Activated T-helper 1 cell treated with anti-CD3 and anti-CD28 coated beads, Interleukin-12 subunit alpha, Interleukin-12 subunit beta, Interleukin-2, Interleukin-4 antibody, amounts not matched to agents 30 ng/mL and 10 ng/mL and 1 ng/mL, durations not matched to agents 14 hours and 24 hours and 36 hours (primary cell): ENCODE measurements at places on chromosomes 5 and 9. TPM values are rescaled to one million over a fixed set of nuclear protein-coding genes. Genes with fewer than 3 reads are reported as not detected.

GRCh38 chr5:135324897-135325650 is 74.0 kb downstream of the MACROH2A1 start:
- peaks cover 5% of the 10 kb centered on the region for H3K36me3 ChIP-seq
- H3K27ac ChIP-seq, result peak overlapping the region; percentile 62
- H3K4me1 ChIP-seq, result peaks cover 9% of the 10 kb centered on the region

Gene SPINK1
- not detected in 2 replicates for total RNA-seq

DNA sequence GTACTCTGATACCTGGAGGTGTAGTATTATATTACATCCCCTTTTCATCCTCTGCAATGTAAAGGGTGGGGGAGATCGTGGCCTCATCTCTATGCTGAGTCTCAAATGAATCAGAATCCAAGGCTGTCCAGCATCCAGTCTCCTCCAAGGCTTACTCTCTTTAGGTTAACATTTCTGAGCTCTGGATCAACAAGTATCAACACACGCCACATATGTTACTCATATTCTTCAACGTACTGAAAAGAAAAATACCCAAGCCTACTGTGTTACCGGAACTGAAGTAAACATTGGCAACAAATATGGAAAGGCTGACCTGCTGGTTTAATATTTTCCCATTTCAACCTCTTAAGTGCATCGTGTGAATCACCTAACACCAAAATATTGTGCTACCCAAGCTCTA is 241.8 kb downstream of the GAS1 start:
- no peaks in the 10 kb centered on the region for H3K27me3 ChIP-seq
- no peak overlapping the region for H3K27ac ChIP-seq
- H3K4me1 ChIP-seq, result no peaks in the 10 kb centered on the region
- H3K36me3 ChIP-seq, result no peaks in the 10 kb centered on the region
- H3K4me3 ChIP-seq, result no peak overlapping the region

GRCh38 chr9:93288891-93289883 is 105.2 kb downstream of the WNK2 start:
- H3K4me3 ChIP-seq, result no peak overlapping the region
- H3K27me3 ChIP-seq, result no peaks in the 10 kb centered on the region
- no peaks in the 10 kb centered on the region for H3K4me1 ChIP-seq
- H3K36me3 ChIP-seq, result no peaks in the 10 kb centered on the region
- DNase-seq, result no peak

Gene JAKMIP2
- total RNA-seq, result 1.1 TPM in 2 replicates

DNA sequence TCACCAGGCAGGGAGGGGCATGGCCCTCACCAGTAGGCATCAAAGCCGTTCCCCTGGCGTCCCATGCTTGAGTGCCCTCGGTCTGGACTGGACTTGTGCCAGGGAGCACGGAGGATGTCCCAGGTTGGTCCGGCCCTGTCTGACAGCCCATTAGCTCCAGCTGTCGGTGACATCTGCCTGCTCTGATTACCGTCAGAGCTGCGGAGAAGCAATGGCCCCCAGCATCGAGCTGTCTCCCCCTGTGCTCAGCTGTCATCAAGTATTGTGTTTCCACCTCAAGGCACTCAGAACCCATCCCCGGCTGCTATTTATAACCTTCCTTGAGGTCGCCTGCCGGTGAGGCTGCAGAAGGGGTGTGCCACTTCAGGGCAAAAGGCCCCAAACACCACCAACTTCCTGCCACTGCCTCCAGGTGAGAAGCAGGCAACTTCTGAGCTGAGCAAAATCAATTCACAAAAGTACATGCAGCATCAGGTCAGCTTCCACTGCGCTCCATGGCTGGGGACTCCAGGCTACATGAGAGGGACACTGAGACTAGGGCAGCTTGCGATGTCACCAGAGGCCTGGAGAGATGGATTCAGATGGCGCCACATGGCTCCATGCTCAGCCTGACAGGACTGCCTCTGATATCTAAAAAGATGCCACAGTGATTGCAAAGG is 142.7 kb downstream of the C5orf15 start:
- H3K27ac ChIP-seq, result no peak overlapping the region
- no peak for DNase-seq
- H3K4me3 ChIP-seq, result no peak overlapping the region
- no peaks in the 10 kb centered on the region for H3K36me3 ChIP-seq
- peaks cover 3% of the 10 kb centered on the region for H3K27me3 ChIP-seq
- peaks cover 25% of the 10 kb centered on the region for H3K4me1 ChIP-seq

DNA sequence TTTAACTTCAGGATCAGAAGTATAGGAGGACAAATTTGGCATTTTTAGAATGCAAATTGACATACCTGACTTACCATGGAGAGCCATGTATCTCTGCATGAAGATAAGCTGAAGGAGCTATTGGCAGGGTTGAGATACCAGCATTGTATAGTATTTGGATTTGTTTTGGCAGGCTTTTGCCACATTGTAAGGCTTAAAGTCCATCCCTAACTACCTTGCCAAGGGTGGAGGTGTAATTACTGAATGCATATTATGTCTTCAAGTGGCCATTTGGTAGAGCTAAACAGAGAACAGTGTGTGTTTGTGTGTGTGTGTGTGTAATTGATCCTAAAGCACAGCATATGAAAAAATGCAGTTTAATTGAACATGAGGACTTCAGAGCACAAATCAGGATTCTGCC is 324.7 kb downstream of the FAM170A start:
- H3K4me1 ChIP-seq, result no peaks in the 10 kb centered on the region
- H3K4me3 ChIP-seq, result no peak overlapping the region
- H3K27me3 ChIP-seq, result no peaks in the 10 kb centered on the region
- H3K27ac ChIP-seq, result no peak overlapping the region
